ENCODE measurements at places on chromosomes 12 and 14. TPM values are rescaled to one million over a fixed set of nuclear protein-coding genes. Genes with fewer than 3 reads are reported as not detected.

The C14orf119 gene
- 83.7 TPM for total RNA-seq

- DNase-seq = no peak
These were observed 11.8 kb upstream of the SYNE2 start for GRCh38 chr14:63840981-63841380.

DNA sequence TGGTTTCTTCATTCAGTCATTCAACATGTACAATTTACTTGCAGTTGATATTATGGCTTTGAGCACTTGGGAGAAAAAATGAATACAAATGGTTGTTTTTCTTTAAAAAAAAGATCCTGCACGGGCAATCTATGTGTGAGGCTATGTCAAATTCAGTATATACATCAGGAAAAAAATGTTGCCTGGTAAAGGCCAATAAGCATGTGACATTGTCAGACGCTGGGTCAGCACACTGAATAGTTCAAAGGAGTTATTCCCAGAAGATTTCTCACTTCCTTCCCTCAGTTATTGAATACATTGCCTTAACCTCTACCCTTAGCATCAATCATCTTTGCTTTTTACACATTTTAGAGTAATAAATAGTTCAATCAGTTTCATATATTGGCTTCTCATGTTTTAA lies 319.2 kb downstream of the NUAK1 start:
- DNase-seq = no peak

DNA sequence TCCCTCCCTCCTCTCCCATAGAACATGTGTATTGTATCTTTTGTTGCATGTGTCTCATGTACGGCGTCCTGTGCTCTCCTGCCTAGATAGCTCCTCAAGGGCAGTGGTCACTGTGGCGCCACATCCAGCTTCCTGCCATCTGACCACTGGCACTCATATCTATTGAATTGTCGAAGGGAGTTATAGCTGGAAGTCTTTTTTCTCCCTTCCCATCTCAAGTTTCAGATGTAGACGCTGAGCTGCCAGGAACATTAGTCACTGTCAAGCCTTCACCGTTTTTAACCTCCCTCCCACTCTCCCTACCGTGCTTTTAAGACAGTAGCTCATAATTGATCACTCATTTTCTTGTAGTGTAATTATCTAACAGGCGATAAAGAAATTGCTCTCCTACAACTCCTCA lies 33.0 kb downstream of the MTHFD1 start:
- DNase-seq = peak; percentile 73

The ENO2 gene
- total RNA-seq = 20.8 TPM

DNA sequence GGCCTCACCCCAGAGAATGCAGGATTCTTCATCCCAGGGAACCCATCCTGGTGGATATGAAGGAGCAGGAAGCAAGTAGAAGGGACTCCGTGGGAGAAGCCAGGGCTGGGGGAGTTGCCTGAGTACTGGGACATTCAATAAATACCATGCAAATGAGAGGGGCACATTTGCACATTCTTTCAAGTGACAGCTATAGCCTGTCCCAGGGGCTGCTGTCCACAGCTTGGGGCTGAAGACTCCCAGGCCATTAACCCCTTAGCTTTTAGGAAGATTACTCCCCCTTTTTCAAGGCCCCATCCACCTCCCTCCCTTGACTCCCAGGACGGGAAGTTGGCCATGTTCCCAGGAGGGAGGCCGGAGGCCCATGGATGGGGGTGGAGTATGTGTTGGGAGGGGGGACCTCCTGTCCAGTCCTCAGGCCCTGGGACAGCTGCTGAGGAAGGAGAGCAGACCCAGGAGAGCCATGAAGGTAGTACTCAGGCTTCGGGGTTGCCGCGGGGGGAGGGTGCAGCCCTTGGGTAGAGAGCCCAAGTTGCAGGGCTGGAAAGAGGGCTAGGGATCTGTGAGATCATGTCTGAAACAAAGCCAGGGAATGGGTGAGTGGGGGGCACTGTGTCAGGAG lies 974 bp upstream of the TNS2 start:
- DNase-seq = peak; percentile 62

DNA sequence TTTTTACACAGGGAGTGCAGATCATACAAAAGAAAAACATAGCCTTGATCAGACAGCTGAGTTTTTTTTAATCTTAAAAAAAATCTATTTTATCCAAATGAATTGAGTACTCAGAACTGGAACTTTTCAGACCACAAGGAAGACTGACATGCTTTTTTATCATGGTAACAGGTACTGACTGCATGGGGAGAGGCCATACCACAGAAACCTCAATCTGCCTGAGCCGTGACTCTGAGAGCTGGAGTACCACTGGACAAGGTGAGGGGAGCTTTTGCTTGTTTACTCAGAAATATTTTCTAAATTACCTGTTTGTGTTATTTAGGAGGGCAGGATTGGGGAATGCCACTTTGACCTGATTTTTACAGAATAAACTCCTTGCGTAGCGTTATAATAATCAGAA lies 143.9 kb downstream of the ALX1 start:
- DNase-seq = no peak

GRCh38 chr12:75548879-75549278 lies 37.5 kb upstream of the KRR1 start:
- no peak for DNase-seq

- peak; percentile 80 for DNase-seq
These were observed 13.1 kb upstream of the ITGA5 start for GRCh38 chr12:54431911-54432814.

The RPGRIP1 gene
- not detected for total RNA-seq

GRCh38 chr12:42987216-42987650 lies 397.7 kb upstream of the PRICKLE1 start:
- no peak for DNase-seq

The RNF212B gene
- not detected for total RNA-seq
